ENCODE measurements at places on chromosomes 2 and 18.

GRCh38 chr2:238331916-238332315 lies 11.6 kb downstream of the TRAF3IP1 start:
- DNase-seq = no peak

DNA sequence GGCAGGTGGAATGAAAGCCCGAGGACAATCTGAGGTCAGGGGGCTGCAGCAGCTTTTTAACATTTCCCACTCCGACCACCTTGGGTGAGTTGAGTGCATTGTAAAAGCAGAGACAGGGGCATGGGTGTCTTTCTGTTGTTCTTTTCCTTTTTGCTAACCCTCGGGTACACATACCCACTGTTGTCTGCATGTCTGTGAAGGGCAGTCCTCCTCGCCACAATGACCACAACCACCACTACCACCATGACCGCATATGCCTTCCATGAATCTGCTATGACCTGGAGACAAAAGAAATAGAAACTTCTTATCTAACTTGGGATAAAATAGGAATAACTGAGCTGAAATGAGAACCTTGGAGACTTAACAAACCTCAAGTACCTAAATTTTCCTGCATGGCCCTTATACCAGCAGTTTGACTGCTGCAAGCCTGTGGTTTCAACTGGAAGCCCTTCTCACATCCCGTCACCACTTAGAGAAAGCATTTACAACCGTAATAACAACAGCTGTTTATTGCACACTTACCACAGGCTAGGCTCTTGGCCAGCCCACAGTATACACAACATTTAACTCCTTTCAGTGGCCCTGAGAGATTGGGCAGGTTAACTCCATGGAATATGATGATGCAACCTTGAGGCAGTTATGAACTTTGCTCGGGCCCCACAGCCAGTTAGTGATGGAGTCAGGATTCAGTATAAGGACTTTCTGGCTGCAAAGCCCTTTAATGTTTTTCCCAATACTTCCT lies 80.3 kb downstream of the GYPC start:
- no peak for DNase-seq

- no peak for DNase-seq
These were observed 85.6 kb downstream of the ZNF804A start for GRCh38 chr2:184683911-184684310.

DNA sequence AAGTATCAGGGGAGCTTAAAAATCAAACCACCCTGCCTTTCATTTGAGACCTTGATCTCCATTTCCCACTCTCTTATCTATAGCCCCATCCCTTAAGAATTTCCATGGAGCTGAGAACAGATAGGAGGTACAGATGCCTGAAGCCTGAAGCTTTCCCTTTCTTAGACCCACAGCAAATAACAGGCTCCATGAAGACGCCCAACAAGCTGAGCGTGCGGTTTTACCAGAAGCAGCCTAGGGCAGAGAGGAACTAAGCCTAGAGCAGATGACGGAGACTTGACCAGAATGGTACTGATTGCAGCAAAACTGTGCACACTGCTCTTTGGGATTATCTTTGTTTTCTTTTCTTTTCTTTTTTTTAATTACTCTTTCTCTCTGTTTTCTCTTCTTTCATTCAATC lies 1.7 kb upstream of the ERBB4 start:
- no peak for DNase-seq

- DNase-seq = no peak
These were observed 14.4 kb downstream of the CCNT2 start for GRCh38 chr2:134932864-134933526.

- no peak for DNase-seq
These were observed 7.7 kb upstream of the SERPINE2 start for GRCh38 chr2:224046752-224047151.

DNA sequence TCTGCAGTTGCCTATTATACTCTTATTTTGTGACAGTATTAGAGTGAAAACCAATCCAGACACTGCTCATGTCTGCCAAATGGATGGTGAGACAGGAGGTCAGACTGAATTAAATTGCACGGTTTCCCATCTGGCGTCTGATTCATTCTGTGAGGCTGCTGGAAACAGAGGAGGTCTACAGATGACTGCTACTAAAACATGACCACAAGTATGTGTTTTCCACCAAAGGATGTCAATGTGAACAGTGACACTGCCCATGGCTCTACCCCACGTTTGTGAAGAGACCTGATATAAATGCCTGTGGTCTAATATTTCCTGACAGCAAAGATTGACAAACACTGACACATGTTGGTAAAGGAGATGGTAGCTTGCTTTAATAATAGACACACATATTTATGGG lies 104.3 kb upstream of the ST6GAL2 start:
- no peak for DNase-seq

DNA sequence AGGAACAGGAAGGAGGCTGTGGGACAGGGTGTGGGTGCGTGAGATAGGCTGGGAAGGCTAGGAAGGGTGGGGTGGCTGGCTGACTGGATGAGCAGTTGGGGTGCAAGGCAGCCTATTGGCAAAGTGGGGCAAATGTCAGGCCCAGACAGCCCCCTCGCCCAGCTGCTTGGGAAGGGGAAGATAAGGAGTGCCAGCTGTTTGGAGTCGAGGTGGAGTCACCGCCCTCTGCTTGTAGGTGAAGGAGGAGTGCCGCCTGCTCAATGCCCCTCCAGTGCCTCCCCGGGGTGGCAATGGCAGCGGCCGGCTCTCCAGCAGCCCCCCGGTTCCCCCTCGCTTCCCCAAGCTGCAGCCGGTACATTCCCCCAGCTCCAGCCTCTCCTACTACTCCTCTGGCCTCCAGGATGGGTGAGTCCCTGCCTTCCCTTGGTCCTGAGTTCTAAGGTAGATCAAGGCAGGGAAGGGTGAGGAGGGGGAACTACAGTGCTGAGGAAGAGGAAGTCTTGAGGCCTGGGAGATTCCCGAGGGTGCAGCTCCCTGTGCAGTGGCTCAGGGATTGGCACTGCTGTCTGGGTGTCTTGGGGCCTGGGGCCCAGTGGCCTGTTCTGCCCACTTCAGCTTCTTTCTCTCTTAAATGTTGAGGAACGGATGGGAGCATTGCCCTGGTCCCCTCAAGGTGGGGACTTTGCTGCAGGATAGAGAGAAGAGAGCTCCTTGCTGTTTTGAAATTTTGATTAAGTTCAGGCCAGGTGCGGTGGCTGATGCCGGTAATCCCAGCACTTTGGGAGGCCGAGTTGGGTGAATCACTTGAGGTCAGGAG lies 13.3 kb downstream of the GAREM2 start:
- DNase-seq = no peak

GRCh38 chr2:168703926-168704325 lies 98.5 kb upstream of the NOSTRIN start:
- DNase-seq = no peak

DNA sequence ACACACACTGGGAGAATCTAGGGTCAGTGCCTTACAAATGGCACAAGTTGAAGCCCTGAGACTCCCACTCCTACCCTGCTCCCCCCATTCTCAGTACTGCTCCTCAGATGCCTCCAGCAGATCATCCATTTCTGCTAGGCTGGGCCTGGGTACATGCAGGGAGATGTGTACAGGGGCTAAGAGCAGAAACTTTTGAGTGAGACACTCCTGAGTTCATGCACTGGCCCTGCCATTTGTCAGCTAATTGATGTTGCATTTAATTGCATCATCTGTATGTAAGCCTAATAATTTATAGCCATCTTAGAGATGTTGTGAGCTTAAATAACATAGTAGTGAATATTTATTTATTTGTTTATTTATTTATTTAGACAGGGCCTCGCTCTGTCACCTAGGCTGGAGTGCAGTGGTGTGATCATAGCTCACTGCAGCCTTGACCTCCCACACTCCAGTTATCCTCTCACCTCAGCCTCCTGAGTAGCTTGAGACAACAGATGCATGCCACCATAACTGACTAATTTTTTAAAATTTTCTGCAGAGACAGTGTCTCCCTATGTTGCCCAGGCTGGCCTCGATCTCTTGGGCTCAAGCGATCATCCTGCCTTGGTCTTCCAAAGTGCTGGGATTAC lies 4.8 kb upstream of the CASP8 start:
- DNase-seq = no peak

- DNase-seq = no peak
These were observed 88.3 kb upstream of the MBOAT2 start for GRCh38 chr2:9091811-9092210.

DNA sequence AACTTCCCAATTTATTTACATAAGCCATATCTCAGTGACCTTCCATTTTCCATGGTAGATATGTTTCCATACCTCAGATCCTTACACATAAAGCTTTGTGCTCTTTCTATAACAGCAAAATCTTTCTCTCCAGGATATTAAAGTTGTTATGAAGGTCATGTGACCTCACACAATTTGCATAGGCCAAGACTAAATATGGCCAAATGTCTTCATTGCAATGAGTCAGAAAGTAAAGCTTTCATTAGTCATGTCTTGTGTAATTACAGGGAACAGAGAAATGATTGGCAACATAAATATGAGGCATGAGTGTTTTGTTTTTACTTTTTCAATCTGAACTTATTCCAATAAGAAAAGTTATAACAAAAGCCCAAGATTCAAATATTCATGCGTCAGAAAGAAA lies 243.5 kb downstream of the ASXL3 start:
- DNase-seq = no peak

- DNase-seq = no peak
These were observed 74.7 kb upstream of the TLK1 start for GRCh38 chr2:171235262-171235881.

DNA sequence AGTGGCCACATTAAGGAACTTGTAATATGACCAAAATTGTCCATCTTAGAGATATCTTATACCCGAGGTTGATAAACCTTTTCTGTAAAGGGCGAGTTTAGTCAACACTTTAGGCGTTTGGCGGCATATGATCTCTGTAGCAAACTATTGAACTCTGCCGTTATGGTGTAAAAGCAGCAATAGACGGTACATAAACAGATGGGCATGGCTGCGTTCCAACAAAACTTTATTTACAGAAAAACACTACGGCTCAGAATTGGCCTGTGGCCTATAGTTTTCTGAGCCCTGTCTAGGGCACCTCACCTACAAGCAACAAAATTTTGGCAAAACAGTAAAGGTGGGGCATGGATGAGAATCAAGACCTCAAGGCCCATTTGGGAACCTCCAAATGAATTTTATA lies 121.9 kb upstream of the HAAO start:
- no peak for DNase-seq

- DNase-seq = no peak
These were observed 2.9 kb upstream of the KCNG2 start for GRCh38 chr18:79794846-79795245.

DNA sequence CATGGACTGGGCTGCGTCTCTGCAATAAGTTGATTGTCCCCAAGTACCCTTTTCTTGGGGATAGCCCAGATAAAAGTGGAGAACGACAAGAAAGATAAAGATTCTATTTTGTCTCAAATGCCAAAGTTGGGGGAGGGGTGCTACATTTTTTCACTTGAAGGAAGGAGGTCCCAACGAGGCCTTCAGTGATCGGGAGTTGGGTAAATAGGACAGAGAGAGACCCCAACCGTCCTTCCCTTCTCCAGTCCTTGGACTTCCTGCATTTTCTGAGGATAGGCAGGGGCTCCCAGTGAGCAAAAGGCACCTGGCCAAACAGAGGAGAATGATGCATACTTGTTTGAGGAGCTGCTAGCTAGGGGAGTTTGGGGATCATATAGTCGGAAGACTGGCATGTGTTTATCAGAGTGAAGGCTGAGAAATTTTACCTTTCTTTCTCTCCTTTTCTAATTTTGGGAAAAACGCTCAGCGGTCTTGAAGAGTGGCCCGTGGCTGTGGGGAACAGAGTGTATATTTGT lies 3.5 kb upstream of the EN1 start:
- DNase-seq = no peak

- DNase-seq = no peak
These were observed 89.5 kb downstream of the WDR7 start for GRCh38 chr18:56740645-56741044.

DNA sequence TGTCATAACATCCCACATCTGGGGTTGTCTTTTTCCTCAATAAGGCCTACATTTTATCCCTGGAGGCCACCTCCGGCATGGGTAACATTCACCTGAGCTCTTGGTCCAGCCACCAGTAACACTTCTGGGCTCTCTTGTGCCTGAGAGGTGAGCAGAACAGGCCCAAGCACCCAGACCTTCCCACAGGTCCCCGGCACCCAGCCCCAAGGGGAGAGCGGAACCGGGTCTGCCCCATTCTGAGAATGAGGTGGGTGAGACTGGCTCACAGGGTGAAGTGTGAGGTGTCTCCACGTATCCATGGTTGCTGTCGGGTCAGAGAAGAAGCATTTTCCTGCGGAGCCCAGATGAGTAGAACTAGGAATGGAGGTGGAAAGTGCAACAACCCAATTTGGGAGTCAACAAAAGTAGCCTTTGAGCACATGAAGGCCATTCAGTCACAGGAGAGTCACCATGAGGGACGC lies 496.7 kb upstream of the MYT1L start:
- no peak for DNase-seq

- no peak for DNase-seq
These were observed 185.2 kb downstream of the SMAD2 start for GRCh38 chr18:47745227-47745626.

- no peak for DNase-seq
These were observed 113.7 kb downstream of the CDCA7 start for GRCh38 chr2:173468266-173468793.

DNA sequence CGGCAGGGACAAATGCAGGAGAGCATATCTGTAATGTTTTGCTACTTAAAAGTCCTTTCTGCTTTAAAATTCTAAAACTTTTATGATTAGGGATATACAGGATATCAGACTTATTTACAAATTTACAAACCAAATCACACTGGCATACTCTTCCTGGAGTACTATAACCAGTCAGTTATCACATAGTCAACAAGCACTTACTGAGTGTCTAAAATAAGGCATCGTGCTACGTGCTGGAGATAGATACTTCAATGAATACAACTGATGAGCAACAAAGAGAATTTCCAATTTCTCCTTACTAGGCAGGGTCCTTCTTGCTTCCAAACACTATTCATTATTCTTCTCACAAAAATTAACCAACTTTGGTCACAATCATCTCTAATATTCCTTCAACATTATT lies 113.5 kb downstream of the PLEKHM3 start:
- no peak for DNase-seq

DNA sequence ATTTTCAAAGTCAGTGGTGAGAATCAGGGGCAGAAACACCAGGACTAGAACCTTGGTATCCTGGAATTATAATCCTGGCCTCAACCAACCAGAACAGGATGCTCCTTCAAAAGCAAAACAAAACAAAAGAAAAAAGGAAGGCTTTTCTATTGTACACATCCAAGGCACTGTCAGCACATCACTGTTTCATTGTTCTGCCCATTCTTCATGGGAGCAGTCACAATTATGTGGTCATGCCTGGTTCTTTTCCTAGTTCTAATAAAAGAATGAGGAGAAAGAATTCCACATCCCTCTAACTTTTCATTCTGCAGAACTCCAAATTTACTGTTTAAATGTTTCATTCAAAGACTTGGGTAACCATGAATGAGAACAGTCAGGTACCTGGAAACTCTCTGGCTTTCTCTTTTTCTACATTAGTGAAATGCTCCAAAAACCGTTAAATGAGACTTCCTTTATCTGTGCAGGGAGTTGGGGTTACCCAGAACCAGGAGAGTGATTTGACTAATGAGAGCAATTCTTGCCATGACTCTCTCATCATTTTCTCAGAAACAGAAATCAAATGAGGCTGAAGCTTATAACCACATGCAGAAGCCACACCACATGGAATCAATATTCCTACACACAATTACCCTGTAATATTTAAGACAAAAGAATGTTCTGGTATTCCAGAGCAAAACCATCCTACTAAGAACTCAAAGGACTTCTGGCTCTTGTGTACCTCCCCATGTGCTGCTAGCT lies 110.9 kb upstream of the CCDC150 start:
- DNase-seq = no peak

GRCh38 chr2:176601066-176601465 lies 331.8 kb downstream of the MTX2 start:
- no peak for DNase-seq
